ENCODE measurements at places on chromosomes 3 and 15.

DNA sequence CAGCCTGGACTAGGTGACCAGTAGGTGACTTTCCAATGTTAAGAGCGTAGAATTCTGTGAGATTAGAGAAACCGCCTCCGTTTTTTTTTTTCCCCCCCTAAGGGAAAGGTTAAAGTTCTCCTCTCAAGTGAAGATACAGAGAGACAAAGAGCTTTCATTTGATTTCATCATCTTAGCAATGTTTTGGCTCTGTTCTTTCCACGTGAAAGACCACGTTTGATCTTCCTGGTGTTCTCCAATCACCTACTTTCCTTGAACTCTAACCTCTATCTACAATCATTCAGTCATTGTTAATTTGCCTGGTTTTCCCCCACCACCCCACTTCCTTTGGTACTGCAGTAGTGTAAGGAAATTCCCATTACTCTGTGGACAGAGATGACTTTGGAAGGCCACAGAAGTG lies 36.9 kb upstream of the CLRN1 start:
- no peak for DNase-seq

DNA sequence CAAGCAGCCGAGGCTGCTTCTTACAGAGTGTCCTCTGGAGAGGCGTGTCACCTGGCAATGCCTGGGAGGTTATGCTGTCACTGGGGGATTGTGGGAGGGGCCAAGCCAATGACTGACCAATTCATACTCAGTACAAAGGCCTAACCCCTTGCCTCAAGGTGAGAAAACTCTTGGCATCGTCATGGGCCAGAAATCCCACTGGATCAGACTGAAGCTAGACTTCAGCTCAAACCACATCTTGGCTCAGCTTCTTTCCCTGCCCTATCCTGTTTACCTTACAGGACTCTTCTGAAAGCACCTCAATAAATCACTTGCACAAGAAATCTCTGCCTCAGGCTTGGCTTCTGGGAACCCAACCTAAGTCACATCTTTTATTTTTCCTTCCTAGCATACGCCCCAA lies 9.5 kb downstream of the ANAPC13 start:
- DNase-seq, result no peak

DNA sequence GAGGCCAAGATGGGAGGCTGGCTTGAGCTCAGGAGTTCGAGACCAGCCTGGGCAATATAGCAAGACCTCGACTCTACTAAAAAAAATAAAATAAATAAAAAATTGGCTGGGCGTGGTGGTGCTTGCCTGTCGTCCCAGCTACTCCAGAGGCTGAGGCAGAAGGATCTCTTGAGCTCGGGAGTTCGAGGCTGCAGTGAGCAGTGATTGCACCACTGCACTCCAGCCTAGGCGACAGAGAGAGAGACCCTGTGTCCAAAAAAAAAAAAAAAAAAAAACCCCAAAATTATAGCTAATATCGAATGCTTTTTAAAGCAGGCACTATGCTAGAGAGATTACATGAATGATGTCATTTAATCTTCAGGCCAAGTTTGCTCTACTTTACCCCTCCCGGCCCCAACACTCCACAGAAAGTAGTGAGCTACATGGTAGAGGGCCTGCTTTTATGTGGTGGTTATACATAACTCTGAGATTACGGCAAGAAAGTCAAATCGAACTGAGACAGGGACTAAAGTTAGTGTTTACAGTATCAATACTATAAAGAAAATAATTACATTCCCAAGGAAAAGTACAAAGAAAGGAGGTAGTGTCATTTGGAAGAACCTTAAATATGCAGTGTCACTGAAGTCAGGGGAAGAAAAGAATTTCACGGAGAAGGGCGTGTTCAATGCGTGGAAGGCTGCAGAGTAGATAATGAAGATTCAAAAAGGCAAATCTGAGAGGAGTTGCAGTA lies 1.1 kb downstream of the ADPGK start:
- DNase-seq, result no peak

DNA sequence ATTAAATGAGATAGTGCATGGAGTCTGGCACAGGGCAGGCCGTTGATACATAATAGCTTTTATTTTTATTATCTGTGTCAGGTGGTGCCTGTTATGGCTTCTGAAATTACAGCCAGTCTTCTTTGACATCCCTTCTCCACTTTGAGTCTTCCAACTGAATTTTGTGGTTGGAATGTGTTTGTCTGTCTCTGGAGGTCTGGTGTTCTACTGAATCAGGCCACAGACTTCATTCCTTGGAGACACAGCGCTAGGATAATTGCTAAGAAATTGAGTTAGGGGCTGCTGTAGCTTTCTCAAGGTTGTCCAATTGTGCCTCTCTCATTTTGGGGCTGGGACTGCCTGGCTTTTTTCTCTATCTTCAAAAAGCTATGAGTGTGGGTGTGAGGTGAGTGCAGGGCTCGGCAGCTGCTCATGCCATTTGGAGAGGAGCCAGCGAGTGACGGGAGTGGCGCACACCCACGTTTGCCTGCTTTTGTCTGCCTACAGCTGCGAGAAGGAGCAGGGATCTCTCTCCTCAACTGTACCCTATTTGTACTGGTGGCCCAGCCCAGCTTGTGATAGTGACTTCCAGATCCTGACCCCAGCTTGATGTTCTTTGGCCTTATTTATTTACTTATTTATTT lies 49.8 kb upstream of the SYN2 start:
- no peak for DNase-seq

DNA sequence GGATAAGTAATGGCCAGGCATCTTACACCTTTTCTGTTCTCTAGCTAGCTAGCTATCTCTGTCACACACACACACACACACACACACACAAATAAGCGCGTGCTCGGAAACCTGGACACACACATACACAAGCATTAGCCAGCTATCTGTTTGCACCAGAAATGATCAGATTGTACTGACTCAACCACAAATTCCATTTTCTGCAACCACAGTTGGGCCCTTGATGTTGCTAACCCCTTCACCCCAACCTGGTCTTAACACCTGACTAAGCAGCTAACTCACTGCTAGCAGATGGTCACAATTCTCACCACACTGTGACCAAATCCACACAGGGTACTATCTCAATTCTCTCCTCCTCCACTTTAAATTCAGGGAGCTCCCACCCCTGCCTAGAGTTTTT lies 183.0 kb upstream of the THBS1 start:
- DNase-seq, result no peak
